ENCODE measurements at places on chromosomes 1 and 21.
A peak's percentile ranks its signal among the peaks of the same experiment; 100 is the strongest.

- no peak for DNase-seq
These were observed 112.3 kb downstream of the TM2D1 start for GRCh38 chr1:61612602-61613001.

- peak; percentile 29 for DNase-seq
These were observed 102.5 kb upstream of the PTGFR start for GRCh38 chr1:78388275-78388674.

DNA sequence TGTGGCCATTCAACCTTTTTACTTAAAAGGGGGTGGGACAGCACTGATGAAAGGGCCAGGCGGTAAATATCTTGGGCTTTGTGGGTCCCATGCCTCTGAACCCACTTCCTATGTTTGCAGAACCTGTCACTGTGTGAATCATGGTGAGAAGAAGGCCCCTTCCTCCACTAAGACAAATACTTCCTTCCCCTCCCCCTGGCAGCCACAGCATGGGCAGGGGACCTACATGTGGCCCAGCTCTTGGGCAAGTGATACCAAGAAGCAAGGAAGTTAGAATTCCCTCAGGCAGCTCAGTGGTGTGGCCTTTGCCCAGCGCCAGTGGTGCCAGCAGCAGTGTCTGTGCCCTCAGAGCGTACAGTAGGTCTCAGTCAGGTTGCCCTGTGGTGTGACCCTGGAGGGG, 168.6 kb downstream of the TRIM33 start:
- DNase-seq, result no peak

- DNase-seq, result no peak
These were observed 9.4 kb upstream of the NHLH1 start for GRCh38 chr1:160357286-160358002.

- no peak for DNase-seq
These were observed 8.6 kb downstream of the WNT9A start for GRCh38 chr1:227938911-227939790.

DNA sequence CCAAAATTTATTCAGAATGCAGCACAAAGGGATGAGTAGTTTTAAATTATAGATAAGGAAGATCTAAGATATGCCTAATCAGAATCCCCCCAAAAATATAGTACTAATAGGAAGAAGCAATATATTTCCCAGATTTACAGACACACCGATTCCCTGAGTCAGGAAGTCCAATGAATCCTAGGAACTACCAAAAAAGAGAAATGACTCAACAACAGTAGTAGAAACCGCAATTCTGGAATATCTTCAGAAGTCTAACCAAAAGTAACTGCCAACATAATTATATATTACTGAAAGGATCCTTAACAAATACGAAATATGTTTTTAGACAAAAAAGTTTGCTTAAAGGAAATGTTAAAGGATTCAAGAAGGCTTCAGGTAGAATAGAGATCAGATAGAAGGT, 10.3 kb downstream of the AHCTF1 start:
- no peak for DNase-seq

- DNase-seq, result no peak
These were observed 445.4 kb upstream of the NFIA start for GRCh38 chr1:60636946-60637345.

GRCh38 chr1:69196071-69196470, 371.7 kb upstream of the LRRC7 start:
- no peak for DNase-seq

DNA sequence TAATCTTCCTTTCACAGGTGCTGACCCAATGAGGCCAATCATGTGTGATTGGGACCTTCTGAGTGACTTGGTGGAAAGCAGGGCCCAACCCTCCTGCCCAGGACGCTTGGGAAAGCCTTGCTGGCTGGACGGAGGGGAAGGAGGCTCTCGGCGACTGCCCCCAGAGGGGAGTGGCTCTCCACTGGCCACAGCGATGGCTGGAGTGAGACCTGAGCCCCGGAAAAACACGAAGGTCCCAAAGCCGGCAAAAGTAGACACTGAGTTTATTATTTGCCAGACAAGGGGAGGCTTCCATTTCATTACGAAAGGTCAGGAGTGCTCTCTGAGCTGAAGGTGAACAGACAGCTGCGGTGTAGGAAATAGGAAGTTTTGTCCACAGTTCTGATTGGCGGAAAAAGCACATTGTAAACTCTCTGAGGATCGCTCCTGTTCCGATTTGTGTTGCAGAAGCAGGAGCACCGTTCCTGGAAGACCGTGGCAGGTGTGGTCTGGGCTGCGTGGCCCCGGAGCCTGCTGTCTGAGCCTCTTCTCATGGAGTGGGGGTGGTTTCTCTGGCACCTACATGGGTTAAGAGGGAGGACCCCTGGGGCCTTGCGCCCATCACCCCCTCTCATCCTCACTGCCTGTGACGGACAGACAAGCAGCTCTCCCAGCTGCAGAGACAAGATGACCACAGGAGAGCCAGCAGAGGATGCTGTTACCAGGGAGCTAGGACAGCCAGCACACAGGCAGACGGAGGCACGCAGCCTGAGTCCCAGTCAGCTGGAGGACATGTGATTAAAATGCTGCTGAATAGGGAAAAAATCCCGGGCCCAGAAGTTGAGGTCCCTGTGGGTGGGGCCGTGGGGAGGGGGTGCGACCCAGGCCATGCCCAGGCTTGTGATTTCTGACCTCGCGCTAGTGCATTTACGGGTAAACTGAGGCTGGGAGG, 41.5 kb downstream of the KRTAP10-1 start:
- DNase-seq, result no peak

GRCh38 chr1:81439046-81439823, 361.5 kb upstream of the ADGRL2 start:
- DNase-seq, result no peak

GRCh38 chr1:31991182-31991581, 22.5 kb upstream of the KHDRBS1 start:
- DNase-seq, result no peak

DNA sequence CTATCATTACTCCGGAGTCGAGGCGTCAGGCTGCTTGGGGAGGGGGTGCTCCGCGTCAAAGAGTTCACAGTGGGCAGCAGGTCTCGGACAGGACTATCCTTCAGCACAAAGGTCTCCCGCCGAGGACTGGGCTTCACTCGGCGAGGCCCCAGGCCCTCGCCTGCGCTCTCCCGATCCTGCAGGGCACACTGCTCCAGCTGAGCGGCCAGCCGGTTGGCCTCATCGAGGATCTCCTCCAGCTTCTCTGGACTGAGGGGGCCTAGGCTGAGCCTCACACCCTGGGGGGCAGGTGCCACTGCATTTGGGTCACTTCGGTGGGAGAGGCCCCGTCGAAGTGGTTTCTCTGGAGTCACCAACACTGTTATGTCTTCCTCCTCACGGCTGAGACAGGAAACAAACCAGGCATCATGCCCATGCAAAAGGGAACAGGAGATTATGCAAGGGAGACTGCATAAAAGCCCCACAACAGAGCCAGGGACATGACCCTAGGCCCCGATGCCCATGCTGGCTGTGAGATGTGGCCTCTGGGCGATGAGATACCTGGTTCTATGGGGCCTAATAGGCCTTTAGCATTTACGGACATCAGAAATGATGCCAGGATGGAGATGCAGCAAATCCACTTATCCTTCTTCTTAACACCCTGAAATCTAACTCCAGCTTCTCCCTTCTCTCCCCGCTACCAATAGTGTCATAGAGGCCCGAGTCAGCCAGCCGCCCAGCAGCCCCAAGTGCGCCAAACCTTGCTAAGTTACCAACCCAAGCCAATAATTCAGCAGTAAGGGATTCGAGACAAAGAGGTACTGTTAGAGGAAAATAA, 1.1 kb downstream of the PSRC1 start:
- DNase-seq, result no peak

DNA sequence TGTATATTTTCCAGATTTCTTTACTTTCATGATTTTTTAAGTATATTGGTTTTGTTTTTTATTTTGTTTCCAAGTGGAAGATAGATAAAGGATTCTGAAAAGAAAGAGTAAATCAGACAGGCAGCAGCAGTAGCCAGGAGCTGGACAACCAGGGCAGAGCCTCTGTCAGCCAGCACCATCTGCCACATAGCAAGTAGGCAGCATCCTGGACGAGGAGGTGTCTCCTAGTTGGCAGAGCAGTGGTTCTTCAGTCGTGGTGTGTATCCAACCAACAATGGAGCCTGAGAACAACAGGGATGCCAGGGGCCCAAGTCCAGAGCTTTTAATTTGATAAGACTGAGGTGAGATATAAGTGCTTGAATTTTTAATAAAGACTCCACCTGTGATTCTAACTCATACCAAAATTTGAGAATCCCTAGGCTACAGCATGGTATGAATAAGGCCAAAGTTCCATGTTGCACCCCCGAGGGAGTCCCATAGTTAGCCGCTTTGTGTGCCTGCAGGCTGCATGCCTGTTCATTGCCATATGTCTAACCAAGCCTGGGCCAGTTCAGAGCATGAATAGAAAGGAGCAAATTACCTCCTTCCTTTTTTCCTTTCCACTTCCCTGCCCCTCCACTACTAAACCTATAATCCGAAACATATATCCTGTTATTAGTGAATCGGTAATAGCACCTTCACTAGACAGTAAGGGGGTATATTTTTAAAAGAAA, 153.2 kb downstream of the NTNG1 start:
- no peak for DNase-seq

All from fibroblast of skin of abdomen (primary cell).